Thymus (tissue), 14 donors: ENCODE measurements at places on chromosomes 13 and 19. TPM values are rescaled to one million over a fixed set of nuclear protein-coding genes. Genes with fewer than 3 reads are reported as not detected.

The PSG4 gene
- 0.05 TPM for total RNA-seq

The IGFL4 gene
- 0.14 TPM for total RNA-seq

The VAV1 gene
- total RNA-seq = 59.3 TPM

The PSG6 gene
- total RNA-seq = not detected

The PCDH17 gene
- 1.4 TPM for total RNA-seq

The CEACAM8 gene
- 1.7 TPM for total RNA-seq

The CEACAM7 gene
- 0.19 TPM for total RNA-seq

The CNFN gene
- total RNA-seq = 0.85 TPM

The KLK2 gene
- under 0.01 TPM for total RNA-seq

The NLRP12 gene
- 0.24 TPM for total RNA-seq

The OR7A5 gene
- not detected for total RNA-seq

The ZNF626 gene
- 17.2 TPM for total RNA-seq

The LAIR1 gene
- total RNA-seq = 127 TPM

The MAMSTR gene
- 0.38 TPM for total RNA-seq

The KLK4 gene
- not detected for total RNA-seq

The NAXD gene
- 15.8 TPM for total RNA-seq

The WIZ gene
- total RNA-seq = 2.9 TPM

The FGF22 gene
- total RNA-seq = not detected

The NCR1 gene
- 0.52 TPM for total RNA-seq

The PRX gene
- total RNA-seq = 1.0 TPM

The CTU1 gene
- total RNA-seq = 5.7 TPM

The PTH2 gene
- total RNA-seq = not detected

The PSG11 gene
- total RNA-seq = 0.05 TPM

The CLPTM1 gene
- total RNA-seq = 14.6 TPM

The NLRP5 gene
- not detected for total RNA-seq

The SIGLEC12 gene
- total RNA-seq = 0.99 TPM

The MCEMP1 gene
- 0.28 TPM for total RNA-seq

The SYNE4 gene
- 3.1 TPM for total RNA-seq

The COL5A3 gene
- total RNA-seq = 1.6 TPM

The LENG1 gene
- 12.1 TPM for total RNA-seq

The TRMT1 gene
- total RNA-seq = 20.2 TPM

The ZIC5 gene
- total RNA-seq = under 0.01 TPM
